ENCODE measurements at places on chromosomes 12 and 14.

DNA sequence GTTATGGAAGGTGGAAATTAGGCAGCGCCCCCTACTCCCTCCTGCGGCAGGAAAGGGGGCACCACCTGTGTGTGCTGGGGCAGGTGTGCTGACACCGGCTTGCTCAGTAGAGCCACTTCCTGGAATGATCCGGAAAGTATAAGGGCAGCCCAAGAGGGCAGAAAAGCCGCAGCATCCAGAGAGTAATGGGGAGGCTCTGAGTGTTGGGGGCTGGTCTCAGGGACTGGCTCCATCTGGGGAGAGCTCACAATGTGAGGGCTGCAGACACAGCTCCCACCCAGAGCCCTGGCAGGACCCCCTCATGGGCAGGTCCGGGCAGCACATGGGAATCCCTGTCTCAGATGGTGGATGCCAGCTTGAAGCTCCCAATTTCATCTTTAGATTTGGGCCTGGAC, 187.6 kb upstream of the C14orf180 start:
- DNase-seq = no peak

DNA sequence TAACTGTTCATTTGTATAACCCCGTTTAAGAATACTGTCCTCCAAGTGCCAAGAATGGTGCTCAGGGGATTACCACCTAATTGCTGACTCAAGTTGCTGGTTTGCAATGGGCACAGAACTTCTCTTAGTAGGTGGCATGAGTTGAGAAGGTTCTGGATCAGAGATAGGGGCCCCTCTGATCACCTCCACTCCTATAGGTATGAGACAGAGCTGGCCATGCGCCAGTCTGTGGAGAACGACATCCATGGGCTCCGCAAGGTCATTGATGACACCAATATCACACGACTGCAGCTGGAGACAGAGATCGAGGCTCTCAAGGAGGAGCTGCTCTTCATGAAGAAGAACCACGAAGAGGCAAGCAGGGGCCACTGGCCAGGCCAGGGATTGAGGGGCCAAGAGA, 1.6 kb downstream of the KRT18 start:
- no peak for DNase-seq

DNA sequence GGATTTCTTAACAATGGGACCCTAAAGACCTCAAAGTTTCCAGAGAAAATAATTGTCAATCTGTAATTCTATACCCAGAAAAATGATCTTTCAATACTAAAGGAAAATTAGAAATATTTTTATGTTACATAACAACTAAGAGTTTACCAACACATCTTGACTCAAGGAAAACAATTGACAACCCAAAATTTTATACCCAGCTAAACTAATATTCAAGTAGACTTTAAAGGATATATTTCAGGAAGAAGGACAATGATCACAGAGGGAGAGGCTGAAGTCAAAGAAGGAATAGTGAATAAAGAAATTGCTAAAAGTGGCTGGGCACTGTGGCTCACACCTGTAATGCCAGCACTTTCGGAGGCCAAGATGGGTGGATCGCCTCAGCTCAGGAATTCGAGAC, 12.6 kb upstream of the PLD4 start:
- DNase-seq = no peak

DNA sequence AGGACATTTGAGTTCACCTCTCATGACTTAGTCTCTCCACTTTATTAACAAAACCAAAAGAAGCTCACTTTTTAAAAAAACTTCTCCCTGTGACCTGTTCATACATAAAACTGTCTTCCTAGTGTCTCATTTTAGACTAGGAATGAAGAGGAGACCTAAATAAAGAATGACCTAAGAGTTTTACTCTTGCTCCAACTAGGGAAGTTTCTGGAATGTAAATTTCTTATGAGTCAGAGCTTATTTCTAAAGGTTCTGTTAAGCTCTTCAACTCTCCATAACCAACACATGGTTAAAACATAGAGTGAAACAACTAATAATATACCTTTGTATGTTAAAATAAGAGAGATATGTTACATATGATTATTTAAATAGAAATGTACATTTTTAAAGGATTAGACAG, 369.8 kb downstream of the EMP1 start:
- no peak for DNase-seq

- no peak for DNase-seq
Measured at GRCh38 chr12:14278294-14278953, 87.1 kb upstream of the ATF7IP start.

DNA sequence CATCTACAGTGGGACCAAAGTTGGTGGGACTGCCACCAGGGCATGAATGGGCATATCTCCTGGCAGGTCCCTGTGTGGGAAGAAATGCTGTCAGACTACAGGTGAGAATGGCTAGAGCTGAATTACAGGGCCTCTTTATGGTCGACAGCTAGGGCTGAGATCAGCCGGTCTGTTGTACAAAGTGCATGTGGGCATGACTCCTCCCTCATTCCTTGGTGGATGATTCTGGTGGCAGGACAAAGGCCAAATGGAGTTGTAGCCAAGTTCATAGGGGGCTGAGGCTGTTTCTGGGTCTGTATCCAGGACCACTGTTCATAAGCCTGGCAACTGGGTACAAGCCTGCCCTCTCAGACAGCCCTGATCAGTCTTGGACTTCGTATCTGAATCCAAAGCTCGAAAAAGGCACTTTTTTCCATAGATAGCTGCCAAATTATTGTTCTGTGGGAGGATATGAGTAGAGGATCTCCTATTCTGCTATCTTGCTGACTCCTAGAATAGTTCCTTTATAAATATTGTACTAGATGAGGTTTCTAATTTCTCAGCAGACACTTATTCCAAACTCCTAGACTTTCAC, 460.8 kb downstream of the TMEM117 start:
- DNase-seq = no peak

- no peak for DNase-seq
Measured at GRCh38 chr12:116821291-116821690, 60.0 kb downstream of the HRK start.

DNA sequence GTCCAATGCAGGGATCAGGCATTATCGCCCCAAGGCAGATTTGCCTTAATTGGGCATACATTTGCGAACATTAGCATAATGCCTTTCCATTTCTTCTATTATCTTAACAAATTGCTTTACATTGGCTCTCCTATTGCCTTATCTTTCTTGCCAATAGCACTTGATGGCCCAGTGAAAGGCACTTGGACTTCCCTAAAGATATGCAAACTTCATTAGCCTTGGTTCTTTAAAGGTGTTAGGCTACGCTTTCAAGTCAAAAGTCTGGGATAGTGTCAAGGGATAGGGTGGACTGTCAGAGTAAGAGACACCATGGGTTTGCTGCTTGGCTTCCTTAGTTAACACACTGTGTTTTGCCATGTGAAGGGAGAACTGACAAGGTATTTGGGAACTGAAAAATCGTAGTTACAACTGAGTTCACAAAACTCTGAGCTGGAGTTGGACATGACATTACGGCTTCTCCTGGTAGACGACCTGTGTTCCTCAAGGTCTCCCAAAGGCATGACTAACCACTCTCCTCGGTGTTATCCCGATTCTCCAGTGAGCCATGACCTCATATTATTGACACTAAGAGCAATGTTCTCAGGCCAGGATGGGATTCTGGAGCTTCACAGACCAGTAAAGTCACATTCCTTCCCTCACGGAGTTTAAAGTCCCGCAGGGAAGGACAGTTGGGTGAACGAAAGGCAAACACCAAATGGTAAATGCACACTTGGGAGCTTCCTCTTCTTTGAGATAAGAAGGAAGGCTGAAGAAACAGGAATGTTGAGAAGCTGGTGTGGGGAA, 65.2 kb downstream of the TBC1D30 start:
- no peak for DNase-seq

Data from activated gamma-delta T cell treated with Interleukin-2 at 50 U/mL for 16 hours (primary cell).